NCI-H1694 (cell line): ENCODE measurements at places on chromosomes 3 and 15.

- DNase-seq = no peak
These were observed 65.7 kb upstream of the IL12A start for GRCh38 chr3:159922861-159923312.

GRCh38 chr3:174438501-174439145, 420.5 kb upstream of the NAALADL2 start:
- no peak for DNase-seq

DNA sequence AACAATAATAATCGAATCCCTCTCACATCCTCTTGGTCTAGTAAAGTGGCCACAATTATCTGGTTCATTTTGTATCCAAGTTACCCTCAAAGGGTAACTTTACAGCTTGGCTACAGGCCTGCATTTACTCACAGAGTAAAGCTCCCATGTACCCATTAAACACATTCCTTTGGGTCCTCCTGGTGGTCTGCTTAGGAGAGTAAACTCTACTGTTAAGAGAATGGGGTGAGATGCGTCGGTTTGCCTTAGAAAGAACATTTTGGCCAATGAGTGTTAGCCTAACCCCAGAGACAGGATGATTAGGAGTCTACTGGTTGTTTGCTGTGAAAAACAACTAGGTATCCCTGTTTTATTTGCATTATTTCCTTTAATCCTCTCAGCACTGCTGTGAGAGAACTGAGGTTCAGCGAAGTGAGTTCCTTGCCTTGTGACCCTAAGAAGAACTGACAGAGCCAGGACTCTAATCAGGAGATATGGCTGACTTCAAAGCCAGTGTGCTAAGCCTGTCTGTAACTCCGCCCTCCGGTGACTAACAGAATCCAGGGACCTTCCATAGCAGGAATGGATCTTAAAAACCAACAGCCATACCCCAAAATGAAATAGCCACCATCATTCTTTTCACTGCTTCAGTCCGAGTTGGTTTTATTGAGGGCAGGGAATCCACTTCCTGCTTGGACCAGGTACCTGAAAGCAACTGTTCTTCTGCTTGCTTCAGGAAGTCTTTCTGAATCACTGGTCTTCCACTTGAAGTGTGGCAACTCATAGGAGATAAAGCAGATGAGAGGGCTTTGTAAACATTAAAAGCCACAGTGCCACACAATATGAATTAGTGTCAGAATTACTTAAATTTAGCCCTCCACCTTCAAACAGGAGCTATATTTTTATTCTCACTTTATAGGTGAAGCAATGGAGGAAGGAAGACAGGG, 317.3 kb upstream of the WNT5A start:
- DNase-seq = no peak

GRCh38 chr15:70327856-70328678, 230.3 kb upstream of the TLE3 start:
- no peak for DNase-seq

DNA sequence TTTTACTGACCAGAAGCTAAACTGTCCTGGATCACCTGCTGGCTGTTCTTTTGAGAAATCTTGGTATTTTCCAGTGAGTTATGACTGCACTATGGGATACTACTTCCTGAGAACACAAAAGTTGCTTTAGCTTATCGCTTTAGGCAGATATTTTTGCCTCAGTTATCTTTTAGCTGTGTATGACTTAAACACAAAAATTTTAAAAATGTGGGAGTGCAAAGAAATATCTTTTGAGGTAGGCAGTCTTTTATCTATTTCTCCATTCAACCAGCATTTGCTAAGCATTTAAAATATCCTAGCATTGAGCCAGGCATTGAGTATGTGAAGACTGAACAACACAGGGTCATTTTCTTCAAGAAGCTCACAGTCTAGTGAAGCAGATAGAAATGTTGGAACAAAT, 981.9 kb downstream of the FHIT start:
- DNase-seq = no peak

- DNase-seq = no peak
These were observed 22.4 kb downstream of the B3GNT5 start for GRCh38 chr3:183275418-183275817.

DNA sequence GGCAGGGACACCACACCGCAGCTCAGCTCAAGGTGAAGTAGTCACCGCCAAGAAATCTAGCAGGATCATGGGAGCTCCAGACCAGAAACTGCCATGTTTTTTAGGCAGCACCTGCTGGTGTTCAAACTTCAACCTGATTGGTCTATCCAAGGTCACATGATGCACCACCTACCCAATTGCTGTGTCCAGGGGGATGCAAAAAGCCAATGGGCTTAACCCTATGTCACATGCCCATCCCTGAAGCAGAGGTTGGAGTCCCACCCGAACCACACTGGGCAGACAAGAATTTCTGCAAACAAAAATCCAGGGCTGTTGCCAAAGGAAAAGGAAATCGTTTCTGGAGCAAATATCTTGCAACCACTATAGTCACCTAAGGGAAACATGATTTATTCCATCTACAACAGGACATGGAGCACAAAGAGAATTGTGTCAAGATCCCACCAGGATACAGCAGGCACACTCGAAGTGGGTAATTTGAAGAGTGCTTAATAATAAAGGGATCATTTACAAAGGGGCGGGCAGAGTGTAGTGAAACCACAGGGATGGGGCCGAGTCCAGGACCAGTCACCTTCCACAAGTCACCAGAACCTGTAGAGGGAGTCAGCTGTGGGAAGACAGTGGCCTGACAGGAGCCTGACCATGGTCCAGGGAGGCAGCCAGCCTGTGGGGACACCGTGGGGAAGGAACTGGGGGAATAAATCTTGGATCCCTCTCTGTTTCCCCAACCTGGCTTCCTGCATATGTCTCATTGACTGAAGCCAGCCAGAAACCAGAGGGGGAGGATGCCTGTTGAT, 34.2 kb upstream of the TSEN2 start:
- no peak for DNase-seq
